ENCODE measurements at places on chromosomes 7 and 10. TPM values are rescaled to one million over a fixed set of nuclear protein-coding genes. Genes with fewer than 3 reads are reported as not detected.

The NPY4R gene
- polyA plus RNA-seq, result not detected

The MYH16 gene
- not detected for polyA plus RNA-seq

GRCh38 chr7:142450695-142451094, 192.8 kb upstream of the PRSS58 start:
- no peak for DNase-seq

DNA sequence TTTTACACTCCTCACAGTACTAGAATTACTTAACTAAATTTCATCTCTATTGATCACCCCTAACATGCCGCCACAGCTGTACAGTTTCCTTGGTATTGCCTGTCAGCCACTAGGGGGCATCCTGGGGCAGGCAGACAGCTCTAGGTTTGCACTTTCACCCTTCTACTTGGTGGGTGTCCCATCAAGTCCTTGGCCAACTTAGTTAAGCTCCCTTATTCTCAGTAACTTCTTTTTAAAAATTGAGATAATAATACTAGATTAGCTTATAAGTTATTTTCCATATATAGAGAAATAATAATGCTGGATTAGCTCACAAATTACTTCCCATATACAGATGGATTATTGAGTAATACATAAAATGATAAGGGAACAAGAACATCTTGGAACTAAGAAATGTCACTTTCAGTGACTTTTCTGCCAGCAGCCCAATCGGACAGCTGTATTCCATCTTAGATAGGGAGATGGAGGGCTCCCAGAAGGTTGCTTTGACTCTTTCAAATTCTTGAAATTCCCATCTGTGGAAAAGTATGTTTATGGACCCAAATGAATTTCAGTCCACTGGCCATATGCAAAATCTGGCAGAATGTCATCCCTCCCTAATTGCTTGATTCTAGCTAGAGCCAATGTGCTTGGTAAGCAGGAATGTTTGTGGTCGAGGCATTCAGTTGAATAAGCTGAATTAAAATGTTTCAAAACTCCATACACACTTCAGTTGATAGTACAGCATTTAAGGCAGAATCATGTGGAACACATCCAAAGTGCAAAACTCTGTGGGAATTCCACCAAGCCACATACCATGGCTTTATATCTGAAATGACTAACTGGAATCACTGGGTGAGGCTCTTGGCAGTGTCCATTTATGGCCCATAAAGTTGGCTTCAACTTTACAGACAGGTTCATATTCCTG, 309.7 kb downstream of the CSTF2T start:
- peak; percentile 37 for DNase-seq

GRCh38 chr10:48811917-48812316, 127.2 kb downstream of the WDFY4 start:
- DNase-seq, result no peak

GRCh38 chr7:1849351-1850041, 179.4 kb downstream of the ELFN1 start:
- DNase-seq, result peak; percentile 22

- no peak for DNase-seq
Observed at GRCh38 chr7:18262058-18262457, 233.5 kb upstream of the HDAC9 start.

GRCh38 chr7:7675686-7676085, 35.1 kb downstream of the UMAD1 start:
- DNase-seq, result no peak

DNA sequence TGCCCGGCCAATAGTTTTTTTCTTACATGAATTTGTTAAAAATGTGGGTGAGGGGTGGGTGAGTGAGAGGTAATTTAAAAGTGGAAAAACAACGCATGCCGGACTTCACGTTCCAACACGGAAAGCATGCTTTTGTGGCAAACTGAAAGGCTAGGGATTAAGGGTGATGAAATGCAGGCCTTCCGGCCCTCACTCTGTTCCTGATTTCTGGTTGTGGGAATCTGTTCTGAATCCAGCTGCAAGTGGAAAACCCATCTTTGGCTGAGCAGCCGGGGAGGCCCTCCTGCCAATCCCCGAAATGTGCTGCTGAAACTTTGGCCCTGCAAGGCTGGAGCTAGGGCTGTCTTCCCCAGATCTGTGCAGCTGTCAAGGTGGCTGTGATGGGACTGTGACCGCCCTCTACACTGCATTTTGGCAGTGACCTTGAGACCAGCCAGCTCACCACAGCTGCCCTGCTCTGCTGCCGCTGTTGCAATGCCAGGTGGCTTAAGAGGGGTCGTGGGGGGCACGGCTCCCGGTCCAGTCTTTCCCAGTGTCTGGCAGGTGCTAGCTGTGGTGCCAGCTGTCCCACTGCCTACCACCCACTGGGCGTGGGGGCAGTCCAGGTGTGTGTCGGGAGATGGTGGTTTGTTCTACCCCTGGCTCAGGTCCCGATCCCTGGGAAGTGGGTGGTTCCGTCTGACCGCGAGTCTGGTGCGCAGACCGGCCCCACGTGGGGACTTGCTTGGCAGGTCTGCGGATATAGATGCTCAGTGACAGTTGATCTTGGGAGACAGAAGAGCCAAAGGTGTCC, 39.0 kb downstream of the TET1 start:
- DNase-seq, result peak; percentile 68

GRCh38 chr7:46539892-46540483, 618.9 kb upstream of the IGFBP3 start:
- DNase-seq, result no peak

- no peak for DNase-seq
Observed at GRCh38 chr10:4195213-4195612, 410.2 kb upstream of the KLF6 start.

DNA sequence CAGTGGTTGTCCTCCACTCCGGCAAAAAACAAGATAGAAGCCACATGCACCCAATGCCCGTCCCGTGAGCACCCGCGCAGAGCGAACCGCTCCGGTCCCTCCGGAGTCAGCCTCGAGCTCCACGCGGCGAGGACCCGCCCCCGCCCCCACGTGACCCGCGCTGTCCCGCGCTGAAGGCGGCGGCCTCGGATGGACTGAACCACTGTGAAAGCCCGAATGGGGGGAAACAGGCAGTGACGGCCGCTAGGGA, 766 bp upstream of the EIF3B start:
- peak; percentile 94 for DNase-seq

Measured in heart left ventricle (tissue), 16 donors.